ENCODE measurements at places on chromosomes 7 and 10. TPM values are rescaled to one million over a fixed set of nuclear protein-coding genes. Genes with fewer than 3 reads are reported as not detected.
A peak's percentile ranks its signal among the peaks of the same experiment; 100 is the strongest.

DNA sequence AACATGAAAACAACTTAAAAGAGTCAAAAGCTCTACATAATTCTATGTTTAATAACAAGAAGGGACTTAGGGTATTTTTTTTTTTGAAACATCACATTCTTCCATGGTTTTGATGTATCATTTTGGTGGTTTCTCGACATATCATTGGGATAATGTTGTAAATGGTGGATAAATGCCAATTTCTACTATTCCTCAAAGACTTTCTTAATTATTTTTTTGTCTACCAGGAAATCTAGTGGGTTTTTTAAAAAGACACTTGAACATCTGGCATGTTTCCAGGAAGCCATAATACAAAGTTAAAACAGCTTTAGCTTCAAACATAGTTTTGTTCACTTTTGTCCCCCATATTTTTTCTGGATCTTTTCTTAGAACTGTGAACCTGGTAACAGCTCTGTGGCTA is 200.4 kb downstream of the DKK1 start:
- no peak overlapping the region for H3K27ac ChIP-seq
- no peak overlapping the region for H3K4me3 ChIP-seq
- DNase-seq = no peak

DNA sequence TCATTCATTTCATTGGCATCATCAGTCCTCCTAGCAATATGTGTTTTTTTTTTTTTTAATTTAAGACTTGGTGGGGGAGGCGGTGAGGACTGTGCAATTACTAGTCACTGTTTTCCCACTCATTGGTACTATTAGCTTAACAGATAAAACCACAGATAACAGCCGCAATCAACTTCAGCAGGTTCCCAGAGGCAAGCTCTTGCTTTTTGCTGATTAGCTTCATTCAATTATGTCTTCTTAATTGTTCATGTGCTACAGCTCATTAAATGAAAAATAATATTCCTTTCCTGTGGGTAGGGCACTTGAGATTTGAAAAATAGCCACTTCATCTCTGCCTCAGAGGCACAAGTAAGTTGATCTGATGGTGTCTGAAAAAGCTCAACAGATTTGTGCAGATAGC is 215.5 kb downstream of the PCDH15 start:
- H3K36me3 ChIP-seq = no peaks in the 10 kb centered on the region
- no peaks in the 10 kb centered on the region for H3K4me1 ChIP-seq
- DNase-seq = no peak
- H3K27ac ChIP-seq = no peak overlapping the region
- no peaks in the 10 kb centered on the region for H3K27me3 ChIP-seq

DNA sequence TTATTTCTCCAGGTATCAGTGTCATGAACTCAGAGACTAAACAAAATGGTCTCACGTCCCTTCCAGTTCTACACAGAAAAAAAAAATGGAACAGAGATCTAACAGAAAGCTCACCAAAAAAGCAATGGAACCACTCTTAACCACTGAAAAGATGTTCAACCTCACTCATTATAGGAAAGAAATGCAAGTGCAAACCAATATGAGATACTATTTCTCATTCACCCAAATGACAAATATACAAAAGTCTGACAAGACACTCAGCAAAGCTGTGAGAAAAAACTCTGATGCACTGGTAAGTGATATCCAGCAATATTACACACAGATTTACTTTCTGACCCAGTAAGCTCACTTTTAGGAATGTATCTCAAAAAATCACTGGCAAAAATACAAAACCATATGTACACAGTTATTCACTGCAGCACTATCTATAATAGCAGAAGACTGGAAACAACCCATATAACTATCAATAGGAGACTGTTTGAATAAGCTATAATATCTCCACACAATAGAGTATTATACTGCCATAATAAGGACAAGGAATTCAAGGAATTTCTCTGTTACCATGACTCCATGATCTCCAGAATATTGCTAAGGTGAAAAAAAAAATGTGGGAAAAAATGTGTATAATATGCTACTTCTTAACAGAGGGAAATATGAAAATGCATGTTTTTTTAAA is 36.6 kb downstream of the ABI1 start:
- DNase-seq = no peak
- peak overlapping the region; percentile 56 for H3K27ac ChIP-seq
- H3K36me3 ChIP-seq = peaks cover 13% of the 10 kb centered on the region
- H3K4me1 ChIP-seq = peaks cover 49% of the 10 kb centered on the region

- no peak overlapping the region for H3K27ac ChIP-seq
- H3K36me3 ChIP-seq = no peaks in the 10 kb centered on the region
- no peak overlapping the region for H3K4me3 ChIP-seq
- DNase-seq = no peak
- H3K27me3 ChIP-seq = peaks cover 15% of the 10 kb centered on the region
These were observed 13.4 kb upstream of the CXCL12 start for GRCh38 chr10:44398271-44398670.

DNA sequence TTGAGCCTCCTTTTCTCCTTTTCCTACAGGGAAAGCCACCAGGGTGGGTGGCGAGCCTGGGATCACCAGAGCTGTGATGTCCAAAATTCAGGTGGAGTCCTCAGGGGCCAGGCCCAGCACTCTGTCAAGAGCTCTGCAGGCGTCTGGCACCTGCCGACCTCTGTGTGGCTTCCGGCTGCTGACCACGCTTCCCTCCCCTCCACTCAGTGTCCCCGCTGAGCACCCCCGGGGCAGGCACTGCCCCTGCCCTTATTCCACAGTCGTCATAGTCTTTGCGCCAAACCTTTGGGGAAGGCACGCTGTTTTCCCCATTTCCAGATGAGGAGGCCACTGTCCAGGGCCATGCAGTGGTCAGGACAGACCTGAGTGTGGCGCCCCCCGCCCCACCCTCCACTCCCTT is 7.5 kb downstream of the MTG1 start:
- peak overlapping the region; percentile 12 for H3K27ac ChIP-seq
- peaks cover 47% of the 10 kb centered on the region for H3K4me1 ChIP-seq
- H3K4me3 ChIP-seq = no peak overlapping the region

- no peaks in the 10 kb centered on the region for H3K27me3 ChIP-seq
- H3K4me1 ChIP-seq = peaks cover 6% of the 10 kb centered on the region
- no peaks in the 10 kb centered on the region for H3K36me3 ChIP-seq
- DNase-seq = no peak
- no peak overlapping the region for H3K4me3 ChIP-seq
These were observed 12.3 kb upstream of the CRPPA start for GRCh38 chr7:16433568-16434122.

- H3K27me3 ChIP-seq = peaks cover 8% of the 10 kb centered on the region
- H3K4me1 ChIP-seq = no peaks in the 10 kb centered on the region
- H3K27ac ChIP-seq = no peak overlapping the region
- H3K36me3 ChIP-seq = no peaks in the 10 kb centered on the region
- DNase-seq = no peak
These were observed 38.5 kb downstream of the GRID1 start for GRCh38 chr10:86327954-86328725.

The HEPACAM2 gene
- not detected for total RNA-seq

The DLX6 gene
- total RNA-seq = not detected

The ACTR3C gene
- 13.0 TPM for total RNA-seq

DNA sequence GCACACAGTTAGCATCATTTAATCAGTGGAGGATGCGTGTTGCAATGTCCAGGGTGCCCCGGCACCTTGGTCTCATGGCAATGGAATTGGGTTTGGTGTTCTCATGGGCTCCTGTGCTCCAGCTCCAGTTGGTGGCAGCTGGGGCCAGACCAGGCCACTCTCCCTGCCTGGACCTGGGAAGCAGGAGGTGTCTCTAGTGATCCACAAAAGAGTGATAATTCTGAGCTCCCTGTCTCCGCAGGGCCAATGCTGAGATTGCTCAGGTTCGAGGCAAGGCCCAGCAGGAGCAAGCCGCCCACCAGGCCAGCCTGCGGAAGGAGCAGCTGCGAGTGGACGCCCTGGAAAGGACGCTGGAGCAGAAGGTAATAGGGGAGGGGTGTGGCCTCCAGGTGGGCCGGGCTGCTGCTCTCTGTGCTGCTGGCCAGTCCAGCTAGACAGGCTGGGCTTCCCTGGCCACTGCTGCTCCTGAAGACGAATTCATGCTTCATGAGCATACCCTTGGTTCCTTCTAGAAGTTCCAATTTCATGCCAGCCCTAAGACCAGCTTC is 21.7 kb upstream of the BTBD16 start:
- H3K27me3 ChIP-seq = peaks cover 7% of the 10 kb centered on the region
- H3K4me1 ChIP-seq = no peaks in the 10 kb centered on the region
- H3K4me3 ChIP-seq = no peak overlapping the region
- no peak overlapping the region for H3K27ac ChIP-seq
- no peaks in the 10 kb centered on the region for H3K36me3 ChIP-seq

The CTAGE6 gene
- 0.79 TPM for total RNA-seq

DNA sequence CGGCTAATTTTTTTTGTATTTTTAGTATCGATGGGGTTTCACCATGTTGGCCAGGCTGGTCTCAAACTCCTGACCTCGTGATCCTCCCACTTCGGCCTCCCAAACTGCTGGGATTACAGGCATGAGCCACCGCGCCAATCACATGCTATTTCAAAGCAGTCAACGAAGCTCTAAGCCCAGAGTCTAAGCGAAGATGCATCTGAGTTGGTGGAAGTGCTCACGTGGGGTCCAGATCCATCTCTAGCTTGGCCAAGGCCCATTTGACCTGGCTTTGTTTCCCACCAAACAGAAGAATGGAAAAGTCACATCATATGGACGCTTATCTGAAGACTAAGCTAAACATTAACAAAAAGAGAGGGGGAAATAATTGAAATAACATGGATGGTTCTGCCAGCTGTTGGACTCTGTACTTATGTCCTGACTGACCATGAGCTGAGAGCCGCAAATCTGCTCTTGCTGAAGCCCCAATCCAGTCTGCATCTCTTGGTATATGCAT is 3.8 kb upstream of the GTF2I start:
- H3K4me1 ChIP-seq = peaks cover 60% of the 10 kb centered on the region
- DNase-seq = no peak
- no peak overlapping the region for H3K4me3 ChIP-seq

DNA sequence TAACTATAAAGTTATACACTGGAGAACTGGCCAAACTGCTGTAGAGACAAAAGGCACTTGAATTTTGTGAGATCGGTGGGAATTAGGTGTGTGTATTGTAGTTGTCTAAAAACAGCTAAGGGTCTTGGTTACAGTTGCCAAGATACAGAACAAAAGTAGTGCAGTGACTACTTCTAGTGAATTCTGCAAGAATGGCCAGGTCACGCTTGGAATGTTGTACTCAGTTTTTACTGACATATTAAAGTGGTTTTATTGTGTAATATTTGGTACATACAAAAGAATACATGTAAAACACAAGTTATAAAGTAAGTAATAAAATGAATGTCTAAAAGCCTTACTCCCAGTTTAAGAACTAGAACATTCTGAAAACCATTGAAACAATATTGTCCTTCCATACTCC is 42.4 kb downstream of the PRPF18 start:
- no peaks in the 10 kb centered on the region for H3K4me1 ChIP-seq
- H3K4me3 ChIP-seq = no peak overlapping the region
- no peak for DNase-seq
- H3K27ac ChIP-seq = no peak overlapping the region
- no peaks in the 10 kb centered on the region for H3K27me3 ChIP-seq

- no peak for DNase-seq
- no peaks in the 10 kb centered on the region for H3K4me1 ChIP-seq
- H3K36me3 ChIP-seq = no peaks in the 10 kb centered on the region
These were observed 688.9 kb downstream of the PHTF2 start for GRCh38 chr7:78487464-78487863.

DNA sequence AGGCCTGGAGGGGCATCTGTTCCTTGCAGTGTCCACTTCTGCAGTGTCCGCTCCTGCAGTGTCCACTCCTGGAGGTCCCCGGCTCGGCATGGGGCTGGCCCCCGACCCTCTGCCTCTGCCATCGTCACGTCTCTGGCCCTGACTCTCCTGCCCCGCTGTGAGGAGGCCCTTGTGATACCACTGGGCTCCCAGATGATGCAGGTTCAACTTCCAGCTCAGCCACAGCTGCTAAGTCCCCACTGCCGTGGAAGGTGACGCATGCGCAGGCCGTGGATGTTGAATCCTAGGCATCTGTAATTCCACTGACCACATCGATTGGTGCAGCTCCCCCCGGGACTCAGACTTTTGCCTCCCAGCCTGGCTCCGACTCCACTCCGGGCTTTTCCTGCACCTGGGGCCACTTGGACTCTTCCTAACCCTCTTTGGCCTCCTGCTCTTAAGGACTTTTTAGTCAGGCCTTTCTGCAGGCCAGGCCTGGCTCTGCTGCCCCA is 95.1 kb downstream of the GLRX3 start:
- H3K36me3 ChIP-seq = peaks cover 6% of the 10 kb centered on the region
- no peak overlapping the region for H3K4me3 ChIP-seq
- H3K4me1 ChIP-seq = no peaks in the 10 kb centered on the region
- H3K27me3 ChIP-seq = no peaks in the 10 kb centered on the region
- no peak for DNase-seq

GRCh38 chr10:112716924-112717413 is 233.1 kb upstream of the TCF7L2 start:
- no peaks in the 10 kb centered on the region for H3K4me1 ChIP-seq
- H3K27me3 ChIP-seq = no peaks in the 10 kb centered on the region

- no peak for DNase-seq
- H3K36me3 ChIP-seq = no peaks in the 10 kb centered on the region
- no peak overlapping the region for H3K27ac ChIP-seq
- no peaks in the 10 kb centered on the region for H3K27me3 ChIP-seq
- no peaks in the 10 kb centered on the region for H3K4me1 ChIP-seq
These were observed 321.3 kb downstream of the CACNA2D1 start for GRCh38 chr7:82122275-82122674.

DNA sequence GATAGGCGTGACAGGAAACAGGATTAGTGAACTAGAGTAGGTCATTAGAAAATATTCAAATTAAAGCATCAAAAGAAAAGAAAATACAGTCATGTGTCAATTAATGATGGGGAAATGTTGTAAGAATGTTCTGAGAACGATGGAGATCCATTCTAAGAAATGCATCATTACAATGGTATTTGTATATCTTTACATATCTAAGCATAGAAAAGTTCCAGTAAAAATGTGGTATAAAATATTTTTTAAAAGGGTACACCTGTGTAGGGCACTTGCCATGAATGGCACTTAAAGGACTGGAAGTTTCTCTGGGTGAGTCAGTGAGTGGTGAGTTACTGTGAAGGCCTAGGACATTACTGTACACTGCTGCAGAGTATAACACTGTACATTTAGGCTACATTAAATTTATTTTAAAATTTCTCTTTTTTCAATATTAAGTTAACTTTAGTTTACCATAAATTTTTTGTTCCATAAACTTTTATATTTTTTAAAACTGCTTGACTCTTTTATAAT is 282.5 kb downstream of the BMPER start:
- no peak overlapping the region for H3K27ac ChIP-seq
- no peak for DNase-seq
- no peaks in the 10 kb centered on the region for H3K4me1 ChIP-seq
- H3K36me3 ChIP-seq = no peaks in the 10 kb centered on the region
- no peak overlapping the region for H3K4me3 ChIP-seq

GRCh38 chr7:94634502-94634901 is 21.4 kb downstream of the SGCE start:
- no peak overlapping the region for H3K4me3 ChIP-seq
- peaks cover 45% of the 10 kb centered on the region for H3K27me3 ChIP-seq
- H3K36me3 ChIP-seq = no peaks in the 10 kb centered on the region
- H3K4me1 ChIP-seq = no peaks in the 10 kb centered on the region

- peak; percentile 6 for DNase-seq
These were observed 240.1 kb downstream of the ELMO1 start for GRCh38 chr7:37208528-37208927.

- no peaks in the 10 kb centered on the region for H3K4me1 ChIP-seq
- no peak for DNase-seq
- H3K4me3 ChIP-seq = no peak overlapping the region
- no peaks in the 10 kb centered on the region for H3K36me3 ChIP-seq
These were observed 10.0 kb upstream of the PON2 start for GRCh38 chr7:95444796-95445195.

The SPRN gene
- not detected for total RNA-seq

All from activated T-cell treated with anti-CD3 and anti-CD28 coated beads, Interleukin-2, amount 50 U/mL, for 72 hours (primary cell).